Liver (tissue), 10 donors: ENCODE measurements at places on chromosomes 4 and X. TPM values are rescaled to one million over a fixed set of nuclear protein-coding genes. Genes with fewer than 3 reads are reported as not detected.

GIMD1 gene
- total RNA-seq = not detected

DDX53 gene
- total RNA-seq = not detected

DYNLT3 gene
- 9.5 TPM for total RNA-seq

RADX gene
- total RNA-seq = 2.3 TPM
